NCI-H1048 (cell line): ENCODE measurements at places on chromosomes 6 and 20.

- DNase-seq = no peak
These were observed 19.4 kb downstream of the CRYBG1 start for GRCh38 chr6:106379951-106380350.

DNA sequence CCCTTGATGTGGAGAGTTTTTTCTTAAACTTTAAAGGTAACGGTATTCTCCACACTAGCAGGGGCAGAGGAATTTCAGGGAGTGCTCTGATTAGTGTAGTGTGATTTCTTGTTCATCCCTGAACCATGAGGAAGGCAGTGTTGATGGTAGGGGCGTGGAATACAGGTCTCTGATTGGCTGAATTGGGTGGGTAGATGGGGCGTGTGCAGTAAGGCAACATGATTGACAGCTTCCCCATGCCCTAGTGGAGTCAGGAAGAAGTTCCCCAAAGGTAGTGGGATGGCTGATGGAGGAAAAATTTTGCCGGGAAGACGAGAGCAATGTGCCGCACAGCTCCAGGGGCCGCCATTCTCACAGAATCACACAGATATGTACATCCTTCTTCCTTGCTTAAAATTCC is 97.4 kb upstream of the SALL4 start:
- no peak for DNase-seq

DNA sequence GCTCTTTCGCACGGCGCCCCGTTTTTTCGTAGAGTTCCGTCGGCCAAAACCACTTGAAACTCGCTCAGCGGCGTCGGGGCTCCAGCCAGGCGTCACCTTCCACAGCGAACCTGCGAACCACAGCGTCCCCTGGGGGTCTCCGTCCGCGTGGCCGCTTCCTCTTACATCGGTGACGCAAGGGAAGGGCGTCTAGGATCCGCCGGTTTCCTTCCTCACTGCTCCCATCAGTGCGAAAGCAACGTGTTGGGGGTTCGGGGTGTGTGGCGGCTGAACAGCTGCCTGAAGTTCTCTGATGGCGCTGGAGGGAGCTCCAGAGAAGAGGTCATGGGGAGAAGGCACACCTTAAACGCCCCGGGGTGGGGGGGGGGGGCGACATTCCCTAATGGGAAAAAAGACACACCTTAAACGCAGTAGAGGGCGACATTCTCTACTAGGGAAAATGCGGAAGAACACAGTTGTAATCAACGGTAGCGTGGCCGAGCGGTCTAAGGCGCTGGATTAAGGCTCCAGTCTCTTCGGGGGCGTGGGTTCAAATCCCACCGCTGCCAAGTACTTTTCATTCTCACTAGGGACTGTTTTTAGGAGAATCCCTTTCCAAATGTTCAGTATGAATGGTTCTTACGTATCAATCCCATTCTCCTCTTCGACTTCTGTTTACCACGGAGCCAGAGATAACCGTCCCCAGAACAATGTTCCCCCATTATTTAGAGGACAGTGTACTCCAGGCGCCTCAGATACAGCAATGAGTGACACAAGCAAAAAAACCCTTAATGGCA is 16.4 kb downstream of the ZNF311 start:
- DNase-seq = no peak

DNA sequence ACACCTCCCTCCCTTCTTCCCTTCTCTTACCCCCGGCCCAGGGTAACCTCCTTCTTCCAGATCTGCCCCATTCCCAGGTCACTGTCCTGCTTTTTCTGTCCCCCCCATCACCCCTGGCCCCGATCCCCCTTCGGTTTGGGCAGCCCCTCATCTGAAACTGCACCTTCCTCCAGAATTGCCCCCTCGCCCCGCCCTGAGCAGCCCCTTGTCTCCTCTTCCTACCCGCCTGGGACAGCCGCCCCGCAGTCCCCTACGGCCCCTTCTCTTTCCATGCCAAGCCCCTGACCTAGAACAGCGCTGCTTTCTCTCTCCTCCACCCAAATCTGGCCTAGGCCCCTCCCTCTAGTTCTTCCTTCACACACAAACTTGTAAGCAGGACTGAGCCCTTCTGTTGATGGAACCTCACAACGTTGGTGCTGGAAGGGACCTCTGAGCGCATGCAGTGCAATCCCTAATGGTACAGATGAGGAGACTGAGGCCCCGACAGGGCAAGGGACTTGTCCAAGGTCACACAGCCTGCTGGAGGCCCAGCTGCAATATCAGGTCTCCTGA is 630 bp downstream of the PPP2R5D start:
- DNase-seq = no peak

DNA sequence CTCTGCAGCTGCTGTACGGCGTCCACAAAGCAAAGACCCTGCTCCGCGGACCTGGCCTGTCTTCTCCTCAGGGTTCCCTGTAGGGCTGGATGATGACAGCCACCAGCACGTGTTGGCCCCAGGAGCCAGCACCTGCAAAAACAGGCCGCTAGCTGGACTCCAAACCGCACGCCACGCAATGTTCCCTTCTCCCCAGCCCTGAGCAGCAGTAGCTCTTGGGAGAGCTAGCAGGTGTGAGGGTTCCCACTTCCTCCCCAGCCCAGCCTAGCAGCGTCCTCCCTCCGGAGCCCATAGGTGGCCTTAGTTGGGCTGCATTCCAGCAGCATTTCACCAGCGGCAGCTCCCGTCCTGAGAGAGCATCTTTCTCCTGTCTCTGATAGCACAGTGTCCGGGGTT is 42.3 kb downstream of the DACT2 start:
- no peak for DNase-seq

DNA sequence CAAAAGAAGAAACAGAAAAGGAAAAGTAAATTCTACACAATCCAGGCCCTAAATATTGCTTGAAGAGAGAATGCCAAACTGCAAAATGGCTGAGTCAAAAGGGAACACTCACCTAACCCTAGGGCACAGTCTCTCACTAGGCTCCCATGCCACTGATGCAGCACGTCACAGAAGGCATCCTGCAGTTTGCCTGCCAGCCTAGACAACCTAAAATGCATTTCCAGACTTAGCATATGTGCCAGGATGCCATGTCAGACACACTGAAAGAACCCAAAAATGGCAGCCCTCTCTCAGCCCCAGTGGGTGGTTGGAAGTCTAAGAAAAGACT is 10.6 kb upstream of the SIRPD start:
- DNase-seq = no peak

- no peak for DNase-seq
These were observed 195.6 kb downstream of the HDGFL1 start for GRCh38 chr6:22765015-22765414.

GRCh38 chr6:84618046-84618752 is 146.2 kb downstream of the TBX18 start:
- no peak for DNase-seq

GRCh38 chr6:148370176-148370575 is 27.5 kb downstream of the SASH1 start:
- no peak for DNase-seq

GRCh38 chr6:157905590-157906342 is 75.9 kb upstream of the SYNJ2 start:
- no peak for DNase-seq

DNA sequence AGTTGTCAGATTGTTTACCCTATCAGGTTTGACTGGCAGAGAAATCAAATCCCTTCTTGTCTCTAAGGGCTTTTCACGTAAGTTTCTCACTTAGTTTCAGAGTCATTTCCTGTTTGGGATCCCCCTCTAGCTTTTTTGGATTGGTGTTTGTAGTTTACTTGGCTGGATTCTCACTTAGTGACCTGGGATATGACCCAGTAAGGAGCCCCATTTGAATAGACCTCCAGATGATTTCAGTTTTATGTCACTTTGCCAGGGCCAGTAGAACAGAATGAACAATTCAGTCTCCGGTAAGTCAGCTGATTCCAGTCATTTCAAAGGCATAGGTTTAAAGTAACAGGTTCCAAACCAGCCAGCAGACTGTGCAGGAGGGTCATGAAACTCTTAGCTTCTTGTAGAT is 8.2 kb downstream of the FAM135A start:
- no peak for DNase-seq

DNA sequence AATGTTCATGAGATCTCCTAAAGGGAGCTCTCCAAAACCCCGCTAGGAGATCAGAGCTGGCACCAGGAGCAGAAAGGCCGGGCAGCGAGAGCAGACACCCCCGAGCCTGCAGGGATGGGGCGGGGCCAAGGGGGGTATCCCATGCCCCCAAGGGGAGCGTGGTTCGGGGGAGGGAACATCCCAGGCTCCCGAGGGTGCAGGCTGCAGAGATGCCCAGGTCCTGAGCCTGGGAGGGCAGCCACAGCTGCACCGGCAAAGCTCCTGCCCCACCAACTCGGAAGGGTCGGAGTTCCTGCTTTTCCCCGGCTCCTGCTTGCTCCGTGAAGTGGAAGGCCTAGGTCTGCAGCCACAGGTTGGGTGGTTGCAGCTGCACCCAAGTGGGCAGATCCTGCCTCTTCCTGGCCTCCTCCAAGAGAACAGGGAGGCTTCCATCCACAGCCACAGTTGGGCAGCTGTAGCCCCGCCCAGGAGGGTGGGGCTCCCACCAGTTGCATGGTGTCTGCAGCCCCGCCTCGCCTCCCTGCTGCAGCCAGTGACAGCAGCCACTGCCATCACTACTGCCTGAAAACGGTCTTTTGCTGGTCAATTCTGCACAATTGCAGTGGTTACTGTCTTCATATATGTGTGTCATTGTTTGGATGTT is 13.4 kb upstream of the GMNN start:
- DNase-seq = no peak

GRCh38 chr6:152218887-152219286 is 411.4 kb downstream of the ESR1 start:
- DNase-seq = no peak

- no peak for DNase-seq
These were observed 19.1 kb downstream of the PCK1 start for GRCh38 chr20:57579898-57580447.

GRCh38 chr20:23449421-23449820 is 3.3 kb downstream of the CST11 start:
- DNase-seq = no peak

DNA sequence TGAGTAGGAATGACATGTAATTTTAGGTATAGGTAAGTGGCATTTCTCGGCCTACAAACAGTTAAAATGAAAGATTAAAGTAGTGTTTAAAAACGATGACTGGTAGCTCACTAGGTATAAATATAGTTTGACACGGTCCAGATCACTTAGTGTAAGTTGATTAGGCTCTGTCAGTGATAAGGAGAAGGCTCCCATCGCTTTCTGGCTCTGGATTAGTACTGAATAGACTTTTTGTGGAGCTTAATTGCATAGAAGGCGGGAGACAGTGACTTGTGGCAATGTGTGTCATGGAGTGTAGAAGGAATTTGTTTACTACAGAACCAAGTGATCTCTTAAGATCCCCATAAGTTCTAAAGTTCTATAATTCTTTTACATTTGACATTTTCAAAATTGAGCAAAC is 6.7 kb downstream of the PYGB start:
- no peak for DNase-seq

GRCh38 chr20:36792422-36792821 is 18.9 kb upstream of the DSN1 start:
- no peak for DNase-seq

GRCh38 chr6:45605971-45606370 is 228.2 kb upstream of the SUPT3H start:
- no peak for DNase-seq

GRCh38 chr20:48686238-48687116 is 141.3 kb downstream of the PREX1 start:
- no peak for DNase-seq

- no peak for DNase-seq
These were observed 3.5 kb downstream of the GPR31 start for GRCh38 chr6:167154291-167154690.

- no peak for DNase-seq
These were observed 18.1 kb downstream of the SLX4IP start for GRCh38 chr20:10453241-10453640.

DNA sequence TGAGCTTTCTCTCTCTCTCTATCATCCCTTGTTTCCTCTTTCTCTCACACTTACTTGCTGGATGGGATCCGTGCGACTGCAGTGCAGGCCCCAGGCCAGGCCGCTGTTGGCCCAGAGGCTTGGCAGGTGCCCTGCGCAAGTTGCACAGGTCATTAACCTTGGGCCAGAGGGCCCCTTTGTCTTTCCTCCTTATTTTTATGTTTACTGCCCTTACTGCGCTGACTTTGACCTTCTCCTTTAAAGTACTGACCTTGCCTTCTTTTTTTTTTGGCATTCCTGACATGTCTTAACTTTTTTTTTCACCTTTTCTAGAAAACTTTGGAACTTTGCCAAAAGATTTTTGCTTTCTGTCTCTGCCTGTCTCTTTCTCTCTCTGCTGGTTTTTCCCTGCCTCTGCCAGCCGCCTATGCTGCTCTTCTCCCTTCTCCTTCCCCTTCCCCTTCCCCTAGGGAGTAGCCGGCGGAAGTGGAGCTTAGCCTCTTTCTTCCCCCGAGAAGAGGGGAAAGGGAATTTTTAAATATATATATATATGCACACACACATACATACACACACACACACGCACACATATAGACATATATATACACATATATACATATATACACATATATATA is 59.6 kb upstream of the CDH4 start:
- no peak for DNase-seq

DNA sequence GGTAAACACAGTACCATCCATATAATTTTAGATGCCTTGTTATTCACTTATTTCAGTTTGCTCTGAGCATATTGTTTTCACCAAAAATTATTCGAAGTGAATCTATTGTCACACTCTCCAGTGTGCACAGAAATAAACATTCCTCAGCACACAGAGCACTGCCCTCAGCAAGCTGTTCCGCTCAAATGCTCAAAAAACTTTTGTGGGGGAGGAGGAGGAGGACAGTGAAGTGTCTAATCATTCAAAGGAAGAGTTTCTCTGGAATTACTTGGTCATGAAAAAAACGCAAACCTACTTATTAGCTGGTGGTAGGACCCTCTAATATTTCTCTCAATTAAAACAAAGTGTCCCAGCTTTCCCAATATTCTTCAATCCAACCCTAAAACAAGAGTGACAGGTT is 88.3 kb downstream of the DTNBP1 start:
- no peak for DNase-seq

GRCh38 chr6:167031082-167031709 is 32.0 kb downstream of the CEP43 start:
- no peak for DNase-seq

- no peak for DNase-seq
These were observed 5.0 kb downstream of the GCNT2 start for GRCh38 chr6:10526156-10526555.

DNA sequence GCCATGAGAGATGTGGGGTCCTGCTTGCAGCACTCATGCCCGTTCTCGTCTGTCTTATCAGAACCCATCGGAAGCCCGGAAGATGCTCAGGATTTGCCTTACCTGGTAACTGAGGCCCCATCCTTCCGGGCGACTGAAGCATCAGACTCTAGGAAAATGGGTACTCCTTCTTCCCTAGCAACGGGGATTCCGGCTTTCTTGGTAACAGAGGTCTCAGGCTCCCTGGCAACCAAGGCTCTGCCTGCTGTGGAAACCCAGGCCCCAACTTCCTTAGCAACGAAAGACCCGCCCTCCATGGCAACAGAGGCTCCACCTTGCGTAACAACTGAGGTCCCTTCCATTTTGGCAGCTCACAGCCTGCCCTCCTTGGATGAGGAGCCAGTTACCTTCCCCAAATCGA is 8.3 kb downstream of the PI16 start:
- DNase-seq = no peak

DNA sequence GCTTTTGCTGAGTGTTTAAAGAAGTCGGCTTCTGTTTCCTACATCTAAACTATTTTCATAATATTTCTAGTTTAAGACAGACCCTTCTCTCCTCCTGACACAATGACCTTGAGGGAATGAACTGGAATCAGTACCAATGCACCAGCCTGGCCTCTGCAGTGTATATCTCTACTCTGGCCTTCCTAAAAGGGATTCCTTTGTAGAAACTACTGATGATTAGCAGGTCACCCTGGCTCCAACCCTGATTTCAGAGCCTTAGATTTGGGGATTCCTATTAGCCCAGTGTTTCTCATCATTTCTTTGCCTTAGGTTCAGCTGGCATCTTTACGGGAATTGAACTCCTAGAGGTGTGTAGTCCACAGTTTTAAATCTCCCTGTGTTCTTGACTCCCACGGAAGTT is 75.4 kb downstream of the ADGRB3 start:
- DNase-seq = no peak
